ENCODE measurements at places on chromosomes 4 and X. TPM values are rescaled to one million over a fixed set of nuclear protein-coding genes. Genes with fewer than 3 reads are reported as not detected.

DNA sequence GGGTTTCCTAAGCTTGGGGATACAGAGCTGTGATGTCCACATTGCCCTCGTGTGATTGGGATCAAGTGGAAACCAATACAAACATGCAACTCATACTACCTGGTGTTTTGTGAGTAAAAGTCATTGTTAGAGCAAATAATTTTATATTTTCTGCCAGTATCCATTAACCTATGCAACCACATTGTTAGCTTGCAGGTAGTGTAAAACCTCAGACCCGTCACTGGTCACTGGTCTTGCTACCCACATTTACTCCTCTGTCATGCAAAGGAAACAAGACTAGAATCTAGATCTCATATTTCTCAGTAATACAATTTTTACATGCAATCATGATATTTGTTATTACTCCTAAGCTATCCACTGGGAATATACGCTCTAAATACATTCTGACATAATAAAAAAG lies 324.3 kb upstream of the NDST4 start:
- no peaks in the 10 kb centered on the region for H3K4me1 ChIP-seq
- H3K27ac ChIP-seq: no peak overlapping the region
- H3K36me3 ChIP-seq: no peaks in the 10 kb centered on the region
- H3K27me3 ChIP-seq: no peaks in the 10 kb centered on the region

DNA sequence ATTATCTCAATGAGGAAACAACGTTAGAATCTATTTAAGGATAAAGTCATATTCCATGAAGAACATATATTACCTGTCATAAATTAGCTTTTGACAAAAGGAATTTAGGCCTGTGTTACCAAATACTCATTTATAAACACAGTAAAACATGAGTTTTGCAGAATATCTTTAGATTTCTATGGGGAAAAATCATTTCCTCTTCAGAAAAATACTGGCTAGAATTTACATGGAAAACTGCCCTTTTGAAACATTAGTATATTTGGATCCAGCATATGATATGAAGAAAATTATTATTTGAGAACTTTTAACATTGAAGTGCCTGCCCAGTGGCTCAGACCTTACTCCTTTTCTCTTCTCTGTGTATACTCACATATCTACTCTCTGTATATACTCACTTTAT lies 131.4 kb upstream of the NEIL3 start:
- H3K27me3 ChIP-seq: no peaks in the 10 kb centered on the region
- peaks cover 39% of the 10 kb centered on the region for H3K4me1 ChIP-seq
- no peak overlapping the region for H3K4me3 ChIP-seq
- peak overlapping the region; percentile 72 for H3K27ac ChIP-seq
- H3K36me3 ChIP-seq: no peaks in the 10 kb centered on the region

GRCh38 chr4:74659576-74660411 lies 134.5 kb downstream of the BTC start:
- DNase-seq: peak; percentile 96
- H3K4me3 ChIP-seq: no peak overlapping the region
- no peaks in the 10 kb centered on the region for H3K27me3 ChIP-seq
- no peak overlapping the region for H3K27ac ChIP-seq
- H3K4me1 ChIP-seq: peaks cover 34% of the 10 kb centered on the region
- H3K36me3 ChIP-seq: no peaks in the 10 kb centered on the region

DNA sequence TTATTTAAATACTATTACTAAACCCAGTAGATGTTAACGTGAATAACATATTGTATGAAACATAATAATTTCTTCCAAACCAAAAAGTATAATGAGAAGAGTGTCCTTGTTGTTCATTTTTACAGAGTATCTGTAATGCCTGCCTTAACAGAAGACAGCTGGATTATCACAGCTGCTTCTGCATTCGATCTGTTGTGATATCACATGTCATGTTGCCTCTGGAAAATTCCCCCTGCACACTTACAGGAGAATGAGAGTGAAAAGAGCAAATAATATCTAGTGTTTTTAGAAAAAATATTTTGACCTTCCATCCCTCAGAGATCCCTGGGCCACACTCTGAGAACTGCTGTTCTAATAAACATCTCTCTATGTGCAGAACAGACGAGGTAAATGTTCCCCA lies 240.1 kb upstream of the NOCT start:
- no peak overlapping the region for H3K4me3 ChIP-seq
- no peaks in the 10 kb centered on the region for H3K27me3 ChIP-seq
- H3K27ac ChIP-seq: no peak overlapping the region
- no peaks in the 10 kb centered on the region for H3K36me3 ChIP-seq

- no peaks in the 10 kb centered on the region for H3K27me3 ChIP-seq
- DNase-seq: no peak
- H3K36me3 ChIP-seq: no peaks in the 10 kb centered on the region
- H3K27ac ChIP-seq: no peak overlapping the region
- no peaks in the 10 kb centered on the region for H3K4me1 ChIP-seq
Measured at GRCh38 chr4:124590480-124590879, 122.1 kb downstream of the ANKRD50 start.

- no peaks in the 10 kb centered on the region for H3K27me3 ChIP-seq
- DNase-seq: no peak
- H3K27ac ChIP-seq: no peak overlapping the region
- H3K4me3 ChIP-seq: no peak overlapping the region
Measured at GRCh38 chr4:146105464-146105863, 70.1 kb upstream of the LSM6 start.

DNA sequence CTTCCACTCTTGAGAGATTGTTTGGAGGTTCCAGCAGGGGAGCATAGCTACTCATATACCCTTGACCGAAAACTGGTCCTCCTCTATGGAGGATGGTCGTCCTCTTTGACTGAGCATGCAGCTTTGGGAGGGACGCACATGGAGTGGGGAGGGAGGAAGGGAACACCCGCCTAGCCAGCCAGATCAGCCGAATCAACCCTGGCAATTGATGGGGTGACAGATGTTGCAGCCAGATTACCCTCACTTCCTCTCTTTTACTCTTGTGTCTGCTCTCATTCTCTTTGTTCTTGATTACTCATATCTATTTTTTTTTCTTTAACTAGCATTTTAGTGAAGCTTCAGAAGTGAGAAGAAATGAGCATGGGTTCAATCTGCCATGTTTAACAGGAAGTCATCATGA lies 19.6 kb downstream of the MGST2 start:
- no peaks in the 10 kb centered on the region for H3K36me3 ChIP-seq
- H3K27ac ChIP-seq: no peak overlapping the region
- no peak for DNase-seq
- peaks cover 10% of the 10 kb centered on the region for H3K4me1 ChIP-seq
- H3K4me3 ChIP-seq: no peak overlapping the region
- H3K27me3 ChIP-seq: no peaks in the 10 kb centered on the region

DNA sequence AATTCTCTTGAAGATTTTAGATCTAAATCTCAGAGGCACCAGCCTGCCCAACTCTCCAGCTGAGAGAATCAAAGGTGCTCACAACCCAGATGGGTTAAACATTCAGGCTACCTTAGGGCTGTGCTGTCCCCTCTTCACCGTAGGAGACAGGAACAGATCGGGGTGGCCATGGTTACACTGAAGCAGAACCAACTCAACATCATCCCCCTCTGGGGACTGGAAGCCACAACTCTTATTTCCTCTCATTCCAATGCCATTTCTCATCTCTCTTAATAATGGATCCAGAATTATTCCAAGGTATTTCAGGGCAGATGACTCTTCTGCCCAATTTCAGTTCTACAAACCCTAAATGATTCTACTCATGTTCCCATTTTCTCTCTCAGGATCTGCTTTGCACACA lies 109.7 kb downstream of the NKX6-1 start:
- no peak overlapping the region for H3K4me3 ChIP-seq
- H3K36me3 ChIP-seq: no peaks in the 10 kb centered on the region
- no peak overlapping the region for H3K27ac ChIP-seq
- H3K27me3 ChIP-seq: peaks cover 11% of the 10 kb centered on the region
- H3K4me1 ChIP-seq: no peaks in the 10 kb centered on the region

DNA sequence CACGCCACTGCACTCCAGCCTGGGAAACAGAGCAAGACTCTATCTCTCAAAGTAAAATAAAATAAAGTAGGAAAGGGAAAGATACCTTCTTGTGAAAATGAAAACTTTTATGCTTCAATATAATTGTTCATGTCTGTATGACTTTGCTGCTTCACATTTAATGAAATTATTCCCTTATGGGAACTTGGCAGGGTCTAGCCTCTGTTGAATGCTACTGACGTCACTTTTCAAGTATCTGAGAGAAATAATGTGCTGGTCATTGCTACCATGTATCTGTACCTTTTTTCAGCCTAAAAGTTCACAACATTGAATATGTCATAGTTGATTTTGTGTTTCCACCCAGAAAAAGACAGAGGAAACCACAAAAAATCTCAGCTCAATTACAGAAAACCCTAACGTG lies 65.2 kb downstream of the PRDM5 start:
- H3K27me3 ChIP-seq: no peaks in the 10 kb centered on the region
- DNase-seq: peak; percentile 78
- H3K4me1 ChIP-seq: peaks cover 36% of the 10 kb centered on the region

DNA sequence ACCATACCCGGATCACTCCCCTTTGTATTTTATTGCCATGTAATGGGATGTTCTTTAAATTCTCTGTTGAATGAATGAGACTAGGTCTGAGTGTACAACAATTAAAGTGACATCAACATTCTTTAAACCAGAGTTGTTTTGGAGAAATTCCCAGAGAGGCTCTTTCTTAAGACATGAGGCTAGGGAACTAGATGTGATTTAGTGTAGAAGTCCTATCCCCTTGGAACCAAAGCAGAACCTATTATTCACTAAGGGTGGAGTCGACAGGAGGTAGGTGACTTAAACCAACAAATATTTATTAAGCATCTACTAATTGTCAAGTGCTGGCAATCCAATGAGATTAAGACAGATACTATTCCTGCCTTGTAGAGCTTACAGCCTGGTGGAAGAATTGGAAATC lies 1.7 kb downstream of the EIF1AX start:
- H3K27me3 ChIP-seq: no peaks in the 10 kb centered on the region
- H3K36me3 ChIP-seq: peaks cover 23% of the 10 kb centered on the region
- H3K4me3 ChIP-seq: peak overlapping the region; percentile 82
- peak overlapping the region; percentile 91 for H3K27ac ChIP-seq
- peak; percentile 90 for DNase-seq

GRCh38 chr4:186700746-186701145 lies 22.9 kb downstream of the FAT1 start:
- H3K27ac ChIP-seq: peak overlapping the region; percentile 95
- H3K4me1 ChIP-seq: peaks cover 32% of the 10 kb centered on the region
- no peaks in the 10 kb centered on the region for H3K27me3 ChIP-seq
- peaks cover 5% of the 10 kb centered on the region for H3K36me3 ChIP-seq

GRCh38 chr4:110344165-110344564 lies 131.8 kb upstream of the ENPEP start:
- peak; percentile 10 for DNase-seq
- H3K27me3 ChIP-seq: peaks cover 54% of the 10 kb centered on the region
- no peak overlapping the region for H3K27ac ChIP-seq
- H3K4me3 ChIP-seq: no peak overlapping the region
- H3K4me1 ChIP-seq: peaks cover 8% of the 10 kb centered on the region
- H3K36me3 ChIP-seq: no peaks in the 10 kb centered on the region

GRCh38 chr4:94926936-94927335 lies 169.2 kb downstream of the BMPR1B start:
- no peak for DNase-seq
- no peaks in the 10 kb centered on the region for H3K27me3 ChIP-seq
- no peaks in the 10 kb centered on the region for H3K36me3 ChIP-seq

- DNase-seq: no peak
- H3K4me3 ChIP-seq: no peak overlapping the region
- no peaks in the 10 kb centered on the region for H3K4me1 ChIP-seq
- no peaks in the 10 kb centered on the region for H3K27me3 ChIP-seq
- no peaks in the 10 kb centered on the region for H3K36me3 ChIP-seq
- no peak overlapping the region for H3K27ac ChIP-seq
Measured at GRCh38 chr4:111871802-111872201, 273.5 kb upstream of the FAM241A start.

SMARCA5 gene
- total RNA-seq: 29.8 TPM

ARHGAP36 gene
- total RNA-seq: not detected

IQSEC2 gene
- 10.2 TPM for total RNA-seq

SSX2B gene
- not detected for total RNA-seq

PASD1 gene
- total RNA-seq: not detected

TCEAL2 gene
- not detected for total RNA-seq

ADAMTS3 gene
- 0.43 TPM for total RNA-seq

APELA gene
- not detected for total RNA-seq

ZBED1 gene
- 30.4 TPM for total RNA-seq

SSX3 gene
- not detected for total RNA-seq
